ENCODE measurements at places on chromosomes 1 and 21.

GRCh38 chr21:43728154-43728466 lies 9.2 kb downstream of the PDXK start:
- DNase-seq, result no peak

DNA sequence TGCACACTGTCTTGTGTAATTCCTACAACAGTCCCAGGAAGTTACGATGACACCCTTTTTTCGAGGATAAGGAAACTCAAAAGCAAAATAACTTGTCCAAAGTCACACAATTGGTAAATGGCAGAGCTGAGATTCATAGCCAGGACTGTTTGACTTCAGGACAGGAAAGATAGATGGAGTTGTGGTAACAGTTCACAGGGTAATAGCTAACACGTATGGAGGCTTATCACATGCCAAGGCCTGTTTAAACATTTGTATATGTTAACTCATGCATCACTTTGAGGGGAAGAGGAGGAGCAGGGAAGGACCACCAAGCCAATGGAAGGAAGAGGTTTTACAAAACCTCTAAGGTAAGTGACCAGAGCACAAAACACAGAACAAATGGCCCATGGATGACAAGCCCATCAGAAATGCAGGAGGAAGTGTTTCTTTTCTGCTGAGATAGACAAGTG lies 2.8 kb downstream of the DHCR24 start:
- DNase-seq, result no peak

DNA sequence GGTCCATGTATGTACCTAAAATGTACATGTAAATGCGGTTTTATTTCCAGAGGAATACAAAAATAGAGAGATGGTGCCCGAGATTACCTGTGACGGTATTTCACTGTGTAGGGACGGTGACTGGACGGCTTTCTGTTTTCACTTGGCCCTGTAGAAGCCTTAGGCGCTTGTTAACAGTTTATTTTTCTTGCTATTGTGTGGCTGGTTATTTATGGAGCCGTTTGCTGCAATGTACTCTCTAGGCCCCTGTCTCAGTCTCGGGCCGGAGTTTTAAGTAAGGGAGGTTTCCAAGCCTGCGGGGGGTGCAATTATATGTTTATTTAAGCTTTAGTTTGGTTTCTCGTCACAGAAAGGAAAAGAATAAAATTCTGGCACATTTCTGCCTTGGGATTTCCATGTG lies 413 bp downstream of the EFCAB7 start:
- DNase-seq, result no peak

DNA sequence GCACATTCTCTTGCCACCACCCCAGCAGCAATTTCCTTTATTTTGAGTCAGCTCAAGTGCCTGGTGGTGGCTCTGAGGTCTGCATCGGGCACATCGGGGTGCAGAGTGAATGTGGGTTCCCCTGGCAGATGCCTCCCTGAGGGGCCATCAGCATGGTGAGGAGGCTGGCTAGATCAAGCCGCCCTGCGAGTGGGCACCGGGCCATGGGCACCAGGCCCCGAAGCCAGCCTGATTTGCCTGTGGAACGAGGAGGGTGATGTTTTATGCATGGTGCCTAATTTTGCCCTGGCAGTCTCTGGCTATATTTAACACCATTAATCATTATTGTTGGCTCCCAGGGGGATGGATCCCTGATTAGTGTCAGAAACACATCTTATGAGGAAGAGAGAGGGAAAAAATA lies 36.3 kb downstream of the ACTL8 start:
- DNase-seq, result no peak

DNA sequence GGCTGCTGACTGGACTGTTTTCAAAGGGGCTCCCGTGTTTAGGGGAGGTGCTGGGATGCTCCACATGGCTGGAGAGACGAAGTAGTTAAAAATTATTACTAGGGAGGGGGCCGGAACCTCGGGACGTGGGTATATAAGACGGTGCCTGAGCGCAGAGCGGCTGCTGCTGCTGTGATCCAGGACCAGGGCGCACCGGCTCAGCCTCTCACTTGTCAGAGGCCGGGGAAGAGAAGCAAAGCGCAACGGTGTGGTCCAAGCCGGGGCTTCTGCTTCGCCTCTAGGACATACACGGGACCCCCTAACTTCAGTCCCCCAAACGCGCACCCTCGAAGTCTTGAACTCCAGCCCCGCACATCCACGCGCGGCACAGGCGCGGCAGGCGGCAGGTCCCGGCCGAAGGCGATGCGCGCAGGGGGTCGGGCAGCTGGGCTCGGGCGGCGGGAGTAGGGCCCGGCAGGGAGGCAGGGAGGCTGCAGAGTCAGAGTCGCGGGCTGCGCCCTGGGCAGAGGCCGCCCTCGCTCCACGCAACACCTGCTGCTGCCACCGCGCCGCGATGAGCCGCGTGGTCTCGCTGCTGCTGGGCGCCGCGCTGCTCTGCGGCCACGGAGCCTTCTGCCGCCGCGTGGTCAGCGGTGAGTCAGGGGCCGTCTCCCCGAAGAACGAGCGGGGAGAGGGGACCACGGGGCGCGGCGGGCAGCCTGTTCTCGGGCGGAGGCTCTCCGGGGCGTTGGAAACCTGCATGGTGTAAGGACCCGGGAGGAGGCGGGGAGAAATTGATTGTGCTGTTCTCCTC lies at the start of gene CHODL:
Gene CHODL, plus strand, starts transcription at position 163 of the 793 bp plus-strand sequence. Its CDS starts 391 bp downstream, at position 554.
- DNase-seq, result peak; percentile 60

GRCh38 chr1:191065346-191065745 lies 587.7 kb upstream of the BRINP3 start:
- DNase-seq, result no peak

DNA sequence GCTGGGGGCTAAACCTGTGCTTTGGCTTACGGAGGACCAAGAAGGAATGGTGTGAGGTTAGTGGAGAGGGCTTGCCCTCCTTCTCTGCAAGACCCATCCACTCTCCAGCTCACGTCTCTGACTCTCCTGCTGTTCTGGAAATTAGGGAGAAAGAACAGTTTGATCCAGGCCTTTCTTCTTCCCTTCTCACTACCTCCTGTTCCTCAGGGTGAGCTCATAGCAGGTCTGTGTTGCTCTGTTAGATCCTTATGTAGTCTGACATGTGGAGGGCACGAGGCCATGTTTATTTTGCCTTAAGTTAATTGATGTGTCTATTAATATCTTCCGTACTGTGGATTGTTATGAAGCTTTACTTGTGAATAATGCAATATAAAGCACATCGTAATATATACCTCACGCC lies 315.0 kb downstream of the GRIK1 start:
- no peak for DNase-seq

GRCh38 chr1:150028322-150028721 lies 17.8 kb upstream of the OTUD7B start:
- no peak for DNase-seq

GRCh38 chr1:194795917-194796593 lies 1609.6 kb upstream of the B3GALT2 start:
- DNase-seq, result no peak

DNA sequence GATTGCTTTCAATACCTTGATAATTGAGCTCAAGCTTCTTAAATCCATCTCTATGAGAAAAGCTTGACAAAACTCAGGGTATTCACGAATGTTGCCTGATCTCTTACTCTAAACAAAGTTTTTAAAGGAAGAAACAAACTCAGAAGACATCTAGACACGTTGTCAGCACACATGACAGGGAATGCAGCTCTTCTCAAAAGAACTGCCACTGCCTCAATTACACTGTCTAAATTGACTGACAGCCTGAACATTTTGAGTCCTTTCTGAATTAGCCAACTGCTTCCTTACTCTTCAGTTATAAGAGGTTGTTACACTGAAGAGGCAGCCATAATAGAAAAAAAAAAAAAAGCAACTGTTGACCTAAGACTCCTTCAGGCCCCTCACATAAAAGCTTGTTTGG lies 1646.7 kb upstream of the B3GALT2 start:
- DNase-seq, result no peak

GRCh38 chr21:34827445-34828235 lies 158.8 kb downstream of the CLIC6 start:
- no peak for DNase-seq

DNA sequence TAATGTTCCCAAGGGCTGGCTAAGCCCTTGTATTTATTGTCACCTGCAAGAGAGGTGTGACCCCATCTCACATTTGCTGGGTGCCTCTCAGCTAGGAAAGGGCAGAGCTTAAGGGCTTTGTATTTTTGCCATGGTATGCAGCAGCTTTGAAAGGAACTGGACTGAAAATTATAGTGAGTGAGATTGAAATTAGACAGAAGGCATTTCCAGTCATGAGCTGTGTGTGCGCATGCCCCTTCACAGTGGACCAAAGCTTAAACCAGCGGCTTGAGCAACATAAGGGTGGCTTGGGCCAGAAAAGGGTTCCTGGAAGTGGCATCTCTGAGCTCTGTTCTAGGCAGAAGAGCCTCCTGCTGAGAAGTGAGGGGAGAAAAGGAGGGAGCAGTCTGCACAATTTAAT lies 19.8 kb downstream of the MYOG start:
- DNase-seq, result no peak

DNA sequence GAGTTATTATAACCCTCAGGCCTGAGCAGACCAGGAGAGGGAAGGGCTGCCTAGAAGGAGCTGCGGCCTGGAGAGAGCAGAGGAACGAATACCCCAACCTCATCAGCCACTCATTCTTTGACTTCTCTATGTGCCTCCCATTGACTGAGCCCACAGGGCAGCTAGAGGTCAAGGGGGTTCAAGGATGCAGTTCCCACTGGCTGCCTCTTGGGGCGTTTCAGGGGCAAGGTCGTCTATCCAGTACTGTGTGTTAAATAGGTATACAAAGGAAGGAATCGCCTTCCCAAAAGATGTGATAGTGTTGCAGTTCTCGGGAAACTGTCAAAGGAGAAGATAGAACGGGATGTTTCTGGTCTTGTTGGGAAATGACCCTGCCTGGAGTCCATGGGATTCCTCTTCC lies 250.6 kb downstream of the PRDM2 start:
- DNase-seq, result no peak

DNA sequence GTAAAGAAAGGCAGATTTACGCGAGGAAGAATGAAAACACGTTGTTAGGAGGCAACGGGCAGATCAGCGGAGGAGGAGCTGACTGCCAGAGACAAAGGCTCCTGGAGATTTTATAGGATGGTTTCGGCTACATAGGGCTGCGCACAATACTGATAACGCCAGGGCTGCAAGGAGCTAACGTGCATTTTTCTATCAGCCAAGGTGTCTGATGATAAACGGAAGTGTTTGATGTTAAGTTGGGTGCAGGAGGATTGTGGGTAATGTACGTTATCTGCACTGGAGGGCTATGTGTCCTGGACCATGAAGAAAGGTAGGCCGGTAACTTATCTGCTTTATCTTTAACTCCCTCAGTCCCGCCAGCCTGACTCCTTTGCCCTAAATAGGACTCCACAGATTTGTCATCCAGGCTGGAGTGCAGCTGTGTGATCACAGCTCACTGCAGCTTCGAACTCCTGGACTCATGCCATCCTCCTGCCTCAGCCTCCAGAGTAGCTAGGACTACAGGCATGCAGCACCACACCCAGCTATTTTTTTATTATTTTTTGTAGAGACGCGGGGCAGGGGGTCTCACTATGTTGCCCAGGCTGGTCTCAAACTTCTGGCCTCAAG lies 29.6 kb downstream of the SETD4 start:
- DNase-seq, result no peak

- no peak for DNase-seq
Measured at GRCh38 chr1:179300112-179300511, 6.5 kb downstream of the SOAT1 start.

GRCh38 chr21:39444421-39445180 lies 977 bp downstream of the LCA5L start:
- no peak for DNase-seq

DNA sequence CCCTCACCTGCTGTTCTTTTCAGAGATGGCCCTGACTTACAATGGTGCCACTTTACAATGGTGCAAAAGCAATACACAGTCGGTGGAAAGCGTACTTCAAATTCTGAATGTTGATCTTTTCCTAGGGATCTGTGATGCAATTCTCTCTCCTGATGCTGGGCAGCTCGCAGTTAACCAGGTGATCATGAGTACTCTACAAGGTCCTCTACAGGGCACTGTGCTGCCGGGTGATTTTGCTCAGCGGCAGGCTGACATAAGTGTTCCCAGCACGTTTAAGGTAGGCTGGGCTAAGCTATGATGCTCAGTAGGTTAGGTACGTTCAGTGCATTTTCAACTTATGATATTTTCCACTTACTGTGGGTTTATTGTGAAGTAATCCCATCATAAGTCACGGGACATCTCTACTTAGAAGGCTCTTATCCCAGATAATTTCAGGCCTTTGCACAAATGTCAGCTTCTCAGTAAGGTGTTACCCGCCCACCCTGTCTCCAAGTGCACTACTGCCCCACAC lies 126.5 kb downstream of the KCNN3 start:
- DNase-seq, result peak; percentile 11

GRCh38 chr1:152013664-152014237 lies 20.1 kb upstream of the S100A10 start:
- no peak for DNase-seq

- no peak for DNase-seq
Measured at GRCh38 chr1:150753416-150753815, 12.2 kb downstream of the CTSS start.

DNA sequence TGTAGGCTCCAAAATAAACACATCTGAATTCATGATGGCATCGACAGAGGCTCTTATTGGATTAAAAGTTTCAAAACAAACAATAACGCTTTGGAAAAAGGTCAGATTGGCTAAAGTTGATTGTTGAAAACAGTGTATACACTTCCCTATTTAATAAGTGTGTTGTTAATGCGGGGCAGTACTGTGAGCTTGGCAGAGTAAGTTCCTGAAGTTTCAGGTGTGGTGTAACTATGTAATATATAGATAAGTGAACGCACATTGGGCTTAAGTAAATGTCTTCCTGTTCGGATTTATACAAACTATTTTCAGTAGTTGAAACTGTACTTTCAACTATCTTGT lies 810 bp downstream of the ZBTB37 start:
- DNase-seq, result no peak

DNA sequence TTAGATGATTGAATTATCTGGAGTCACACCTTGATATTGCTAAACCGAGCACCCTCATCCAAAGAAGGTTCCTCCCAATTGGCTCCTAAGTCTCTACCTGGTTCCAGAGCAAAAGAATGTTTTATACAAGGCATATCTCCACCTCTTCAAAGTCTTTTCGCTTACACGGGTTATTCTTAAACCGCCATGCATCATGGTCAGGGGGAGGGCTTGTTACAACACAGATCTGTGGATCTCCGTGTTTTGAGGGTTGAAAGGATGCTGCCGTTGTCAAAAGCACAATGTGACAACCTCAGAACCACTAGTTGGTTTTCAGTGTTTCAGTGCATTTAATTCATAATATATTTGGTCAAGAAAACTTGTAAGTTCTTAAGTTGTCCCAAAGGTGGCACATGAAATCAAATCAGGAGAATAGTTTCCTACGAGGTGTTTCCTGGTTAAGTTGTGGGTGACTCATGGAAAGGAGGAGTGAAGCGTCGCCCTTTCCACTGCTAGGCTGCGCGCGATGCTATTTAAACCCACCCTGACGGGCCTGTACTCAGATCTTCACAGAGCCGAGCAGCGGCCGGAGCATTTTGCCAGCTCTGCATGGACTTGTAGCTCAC lies 1531.6 kb upstream of the TPTE start:
- DNase-seq, result no peak

GRCh38 chr1:51282605-51283004 lies 46.5 kb downstream of the RNF11 start:
- DNase-seq, result no peak

- no peak for DNase-seq
Measured at GRCh38 chr1:116502671-116503314, 68.0 kb downstream of the CD58 start.

GRCh38 chr21:37828991-37829390 lies 87.3 kb downstream of the KCNJ6 start:
- no peak for DNase-seq
